ENCODE measurements at places on chromosomes 2 and 18.

DNA sequence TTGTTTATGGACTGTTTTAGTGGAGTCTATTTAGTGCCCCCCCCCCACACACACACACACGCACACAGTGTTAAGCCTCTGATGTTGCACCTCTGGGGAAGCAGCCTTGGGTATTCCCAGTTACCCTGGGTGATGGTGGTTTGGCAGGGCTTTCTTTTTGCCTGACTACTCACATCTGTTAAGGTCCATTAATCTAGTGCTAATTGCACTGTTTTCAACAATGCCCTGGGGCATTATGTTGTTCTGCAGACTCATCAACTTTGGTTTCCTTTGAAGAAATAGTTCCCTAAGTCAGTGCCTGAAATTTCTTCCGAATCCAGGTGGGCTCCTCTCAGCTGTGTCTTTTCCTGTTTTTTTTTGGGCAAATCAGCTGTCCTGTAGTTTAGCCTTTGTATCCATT lies 34.7 kb downstream of the SPOPL start:
- DNase-seq: peak; percentile 78

DNA sequence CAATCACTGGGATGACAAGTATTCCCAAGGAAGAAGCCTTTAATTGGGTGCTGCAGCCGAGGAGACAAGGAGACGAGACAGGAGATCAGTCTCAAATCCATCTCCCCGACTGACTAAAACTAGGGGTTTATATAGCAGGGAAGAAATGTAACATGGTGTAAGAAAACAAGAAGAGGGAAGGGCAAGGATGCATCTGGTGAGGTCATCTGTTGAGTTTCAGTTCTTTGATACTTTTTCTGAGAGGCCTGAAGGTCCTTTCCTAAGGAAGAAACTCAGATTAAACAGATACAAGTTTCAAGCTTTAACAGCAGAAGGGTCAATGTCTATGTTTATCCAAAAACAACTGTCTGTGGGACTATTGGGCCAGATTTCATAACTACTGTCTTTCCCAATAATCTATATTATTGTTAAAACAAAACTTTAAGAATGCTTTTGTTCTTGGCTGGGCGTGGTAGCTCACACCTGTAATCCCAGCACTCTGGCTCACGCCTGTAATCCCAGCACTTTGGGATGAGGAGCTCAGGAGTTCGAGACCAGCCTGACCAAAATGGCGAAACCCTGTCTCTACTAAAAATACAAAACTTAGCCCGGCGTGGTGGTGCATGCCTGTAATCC lies 2.5 kb upstream of the PDCL3 start:
- DNase-seq: no peak

- DNase-seq: no peak
Observed at GRCh38 chr2:69275490-69275889, 111.5 kb downstream of the GFPT1 start.

GRCh38 chr18:79393181-79393634 lies 2.5 kb upstream of the NFATC1 start:
- DNase-seq: peak; percentile 64

DNA sequence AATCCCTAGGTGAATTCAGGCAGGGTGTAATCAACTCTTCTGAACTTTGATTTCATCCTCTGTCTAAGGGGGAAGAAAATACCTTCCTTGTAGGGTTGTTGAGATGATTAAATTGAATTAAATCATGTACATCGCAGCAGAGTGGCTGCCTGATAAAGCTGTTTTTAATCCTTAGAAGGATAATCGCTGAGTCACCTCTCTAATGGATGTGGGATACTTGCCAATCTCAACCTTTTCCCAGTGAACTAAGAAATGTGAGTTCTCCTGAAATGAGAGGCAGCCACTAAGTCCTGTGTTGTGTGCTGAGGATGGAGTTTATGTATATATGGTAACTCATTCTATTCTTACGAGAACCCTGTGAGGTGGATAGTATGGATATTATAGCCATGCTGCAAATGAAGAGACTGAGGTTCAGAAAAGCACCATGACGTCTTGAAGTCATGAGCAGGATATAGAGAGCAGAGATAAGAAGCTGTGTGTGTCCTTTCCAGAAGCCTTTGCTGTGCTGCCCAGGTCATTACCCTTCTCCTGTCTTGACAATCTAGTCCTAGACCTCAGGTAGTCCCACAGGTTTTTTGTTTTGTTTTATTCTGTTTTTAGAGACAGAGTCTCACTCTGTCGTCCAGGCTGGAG lies 93.3 kb downstream of the HNRNPLL start:
- DNase-seq: peak; percentile 8

GRCh38 chr2:230938516-230939065 lies 13.5 kb upstream of the GPR55 start:
- DNase-seq: no peak

- no peak for DNase-seq
Observed at GRCh38 chr2:120399889-120400240, 53.9 kb downstream of the INHBB start.

- no peak for DNase-seq
Observed at GRCh38 chr2:6824962-6825361, 40.7 kb downstream of the CMPK2 start.

DNA sequence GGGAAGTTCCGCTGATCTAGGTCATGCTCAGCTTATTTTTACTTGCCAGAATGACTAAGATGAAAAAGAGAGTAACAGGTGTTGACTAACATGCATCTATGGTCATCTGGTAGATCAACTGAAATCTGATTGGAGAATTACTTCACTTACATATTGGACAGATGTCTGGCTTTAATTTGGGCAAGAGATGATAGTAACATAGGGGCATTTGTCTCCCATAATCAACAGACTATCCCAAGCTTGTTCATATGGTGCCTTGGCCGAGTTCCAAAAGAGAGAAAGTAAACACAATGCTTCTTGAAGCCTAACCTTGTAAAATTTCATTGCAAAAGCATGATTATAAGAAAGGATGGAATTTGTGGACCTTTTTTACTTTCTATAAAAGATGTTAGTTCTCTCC lies 503.7 kb downstream of the ADCYAP1 start:
- peak; percentile 4 for DNase-seq

GRCh38 chr2:143513081-143513480 lies 383.9 kb downstream of the ARHGAP15 start:
- no peak for DNase-seq

GRCh38 chr18:75507636-75508035 lies 80.1 kb upstream of the SMIM21 start:
- DNase-seq: no peak

DNA sequence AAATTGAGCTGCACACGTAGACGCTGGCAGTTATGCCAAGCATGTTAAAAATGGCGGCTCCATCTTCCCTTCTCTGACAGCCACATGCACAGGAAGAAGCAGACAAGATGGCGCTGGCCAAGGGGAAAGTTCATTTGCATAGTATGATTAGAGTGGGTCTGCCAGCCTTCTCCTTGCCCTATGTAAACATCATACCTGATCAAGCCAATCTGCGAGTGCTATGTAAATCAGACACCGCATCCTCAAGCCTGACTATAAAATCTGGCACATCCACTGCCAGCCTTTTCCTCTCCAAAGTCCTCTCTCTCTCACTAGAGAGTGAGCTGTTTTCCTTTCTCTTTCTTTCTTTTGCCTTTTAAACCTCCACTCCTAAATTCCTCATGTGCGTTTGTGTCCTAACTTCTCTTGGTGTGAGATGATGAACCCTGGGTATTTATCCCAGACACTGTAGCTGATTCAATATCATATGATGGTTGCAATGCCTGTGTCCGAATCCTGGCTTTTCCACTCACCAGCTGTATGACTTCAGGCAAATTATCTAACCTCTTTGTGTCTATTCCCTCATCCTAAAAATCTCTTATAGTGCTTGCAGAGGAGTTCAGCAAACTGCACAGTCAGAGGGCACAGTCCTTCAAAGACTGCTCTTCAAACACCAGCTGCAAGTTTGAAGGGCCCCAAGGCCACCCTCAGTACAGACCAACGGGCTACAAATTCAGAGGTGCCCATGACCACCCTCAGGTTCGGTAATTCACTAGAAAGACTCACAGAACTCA lies 39.3 kb upstream of the ITSN2 start:
- peak; percentile 64 for DNase-seq

- no peak for DNase-seq
Observed at GRCh38 chr2:64700133-64700809, 46.6 kb upstream of the SERTAD2 start.

DNA sequence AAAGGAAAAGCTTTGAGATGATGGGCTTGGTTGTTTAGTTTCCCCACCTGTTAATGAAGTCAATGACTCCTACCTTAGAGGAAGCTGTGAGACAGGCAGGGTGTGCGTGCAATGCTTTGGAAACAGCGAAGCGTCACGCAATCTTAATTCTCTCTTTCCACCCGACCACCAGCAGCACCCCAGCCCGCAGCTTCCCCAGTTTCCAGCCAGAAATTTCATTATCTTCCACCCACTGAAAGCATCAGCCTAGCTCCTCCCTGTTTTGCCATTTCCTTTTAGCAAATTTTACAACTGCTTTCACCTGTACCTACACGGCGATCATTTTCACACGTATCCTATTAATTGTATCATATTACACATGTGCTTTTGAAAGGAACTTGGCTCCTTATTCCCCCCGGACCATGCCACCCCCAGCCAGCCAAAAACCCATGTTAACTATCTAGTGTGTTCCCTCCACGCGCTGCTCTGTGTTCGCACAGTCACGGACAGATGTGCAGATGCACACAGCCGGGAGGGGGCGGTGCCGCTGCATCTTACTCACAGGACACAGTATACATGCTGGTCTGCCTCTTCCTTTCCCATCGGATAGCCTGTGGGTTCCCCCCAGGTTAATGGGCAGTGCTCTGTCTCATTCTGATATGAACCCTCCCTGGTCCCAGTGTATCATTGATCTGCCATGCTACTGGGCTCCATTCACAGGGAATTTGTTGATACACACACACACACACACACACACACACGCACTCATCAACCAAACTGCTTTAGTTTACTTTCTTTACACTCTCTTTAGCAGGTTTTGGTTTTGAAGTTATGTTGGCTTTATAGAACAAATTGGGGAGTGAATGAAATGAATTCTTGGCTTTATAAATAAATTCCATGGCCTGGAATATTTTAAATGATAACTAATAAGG lies 22.4 kb downstream of the CYP27C1 start:
- peak; percentile 62 for DNase-seq

GRCh38 chr2:96907115-96908041 lies 37.5 kb upstream of the SEMA4C start:
- DNase-seq: no peak

DNA sequence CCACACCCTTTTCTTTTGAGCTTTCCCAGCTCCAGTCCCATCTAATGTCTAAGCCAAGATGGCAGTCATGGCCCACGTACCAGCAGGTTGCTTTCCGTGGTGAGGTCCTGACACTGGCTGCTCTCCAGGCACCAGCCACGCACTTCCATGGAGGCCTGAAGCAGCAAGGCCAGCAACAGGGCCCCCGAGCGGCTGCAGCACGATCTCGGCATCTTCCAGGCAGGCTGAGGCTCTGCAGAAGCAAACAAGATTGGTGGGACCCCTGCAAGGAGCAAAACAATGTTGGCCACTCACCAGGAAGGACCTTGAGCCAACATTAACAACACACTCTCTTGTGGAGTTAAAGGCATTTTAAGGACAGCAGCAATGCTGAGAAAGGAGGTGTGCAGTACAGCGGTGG lies 3.8 kb downstream of the POMC start:
- DNase-seq: no peak

GRCh38 chr2:235263205-235264120 lies 230.4 kb upstream of the AGAP1 start:
- DNase-seq: no peak

DNA sequence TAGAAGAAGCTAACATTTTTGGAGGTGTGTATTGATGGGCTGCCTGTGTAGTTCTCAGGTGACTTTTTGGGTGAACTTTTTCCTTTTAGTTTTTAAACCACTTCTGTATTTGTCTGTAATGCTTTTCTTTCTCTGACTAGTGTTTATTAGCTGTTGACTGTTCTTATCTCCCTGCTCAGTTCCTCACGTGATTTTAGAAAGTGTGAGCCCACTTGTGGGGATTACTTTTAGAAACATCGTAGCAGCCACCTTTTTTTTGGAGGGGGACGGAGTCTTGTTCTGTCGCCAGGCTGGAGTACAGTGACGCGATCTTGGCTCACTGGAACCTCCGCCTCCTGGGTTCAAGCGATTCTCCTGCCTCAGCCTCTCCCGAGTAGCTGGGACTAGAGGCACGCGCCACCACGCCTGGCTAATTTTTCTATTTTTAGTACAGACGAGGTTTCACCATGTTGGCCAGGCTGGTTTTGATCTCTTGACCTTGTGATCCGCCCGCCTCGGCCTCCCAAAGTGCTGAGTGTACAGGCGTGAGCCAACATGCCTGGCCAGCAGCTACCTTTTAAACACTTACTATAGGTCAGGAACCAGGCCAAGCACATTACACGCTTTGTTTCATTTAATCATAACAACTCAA lies 9.2 kb upstream of the CDKL4 start:
- no peak for DNase-seq

- no peak for DNase-seq
Observed at GRCh38 chr2:206979922-206980321, 40.6 kb downstream of the CPO start.

GRCh38 chr2:46062637-46063412 lies 234.4 kb upstream of the EPAS1 start:
- DNase-seq: peak; percentile 66

DNA sequence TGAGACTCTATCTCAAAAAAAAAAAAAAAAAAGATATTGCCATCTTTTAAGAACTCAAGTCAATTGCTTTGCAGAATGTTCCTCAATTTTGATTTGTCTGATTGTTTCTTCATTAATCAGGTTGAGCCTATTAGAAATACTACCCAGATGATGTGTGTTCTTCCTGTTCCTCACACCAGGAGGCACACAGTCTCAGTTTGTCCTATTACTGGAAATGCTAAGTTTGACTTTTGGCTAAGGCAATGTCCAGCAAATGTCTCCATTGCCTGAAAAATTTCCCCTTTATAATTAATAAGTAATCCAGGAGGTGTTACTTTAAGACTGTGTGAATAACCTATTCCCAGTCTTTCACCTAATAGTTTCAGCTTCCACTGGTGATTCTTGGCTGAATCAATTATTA lies 28.4 kb downstream of the BOLA3 start:
- DNase-seq: no peak

DNA sequence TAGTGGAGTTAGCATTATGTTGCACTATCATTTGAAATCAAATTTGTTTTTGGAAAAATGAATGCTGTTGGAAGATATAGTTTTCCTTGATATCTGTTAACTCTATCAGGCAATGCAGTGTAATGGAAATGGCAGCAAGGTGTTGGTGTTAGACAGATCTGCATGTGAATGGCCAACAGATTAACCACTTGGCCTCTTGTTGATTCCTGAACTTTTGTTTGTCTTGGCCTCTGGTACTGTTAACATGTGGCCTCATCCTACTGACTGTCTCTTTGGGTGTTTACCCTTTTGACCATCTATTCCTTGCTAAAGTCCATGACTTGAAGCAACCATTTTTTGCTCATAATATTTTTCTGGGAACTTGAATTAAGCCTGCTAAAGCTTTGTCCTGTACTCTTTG lies 110.2 kb upstream of the CDH2 start:
- no peak for DNase-seq

- no peak for DNase-seq
Observed at GRCh38 chr18:54857499-54857898, 29.2 kb downstream of the RAB27B start.

DNA sequence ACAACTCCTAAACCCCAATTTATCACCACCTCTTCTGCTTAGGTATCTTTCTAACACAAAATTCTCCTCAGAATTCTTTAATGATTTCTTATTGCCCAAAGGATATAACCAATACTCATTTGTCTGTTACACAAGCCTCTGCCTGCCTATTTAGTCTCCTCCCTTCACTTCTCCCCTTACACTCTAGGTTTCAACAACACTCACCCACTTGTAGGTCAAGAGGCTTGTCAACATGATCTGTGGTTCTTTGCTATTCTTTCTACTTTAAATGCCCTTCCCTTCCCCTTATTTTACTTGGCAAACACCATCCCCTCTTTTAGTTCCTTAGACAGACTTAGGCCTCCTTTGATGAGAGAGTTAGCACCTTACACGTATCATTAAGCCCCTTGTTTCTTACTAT lies 69.0 kb upstream of the C2orf15 start:
- peak; percentile 28 for DNase-seq

All from NCI-H1105 treated with DMSO at 0.1 percent for 48 hours (cell line).